A549 treated with GW870086 at 1 μM for 4 hours (cell line): ENCODE measurements at places on chromosomes 16 and 17. TPM values are rescaled to one million over a fixed set of nuclear protein-coding genes. Genes with fewer than 3 reads are reported as not detected.

The NECAB2 gene
- 1.9 to 2.9 TPM (median 2.4 TPM) in 5 replicates for total RNA-seq

The TNFAIP1 gene
- 41.1 to 53.5 TPM (median 47.7 TPM) in 5 replicates for total RNA-seq

The GSG1L2 gene
- total RNA-seq: not detected in 5 replicates

The OTOP3 gene
- total RNA-seq: not detected in 5 replicates

The CX3CL1 gene
- total RNA-seq: 0.05 to 0.28 TPM (median 0.10 TPM) in 5 replicates

The C17orf78 gene
- total RNA-seq: not detected in 5 replicates

The GAA gene
- total RNA-seq: 47.4 to 57.5 TPM (median 54.4 TPM) in 5 replicates

The GPT2 gene
- 8.2 to 12.7 TPM (median 11.4 TPM) in 5 replicates for total RNA-seq

The ST6GALNAC2 gene
- total RNA-seq: 0.10 to 0.67 TPM (median 0.47 TPM) in 5 replicates
